ENCODE measurements at places on chromosomes 12 and 14.

DNA sequence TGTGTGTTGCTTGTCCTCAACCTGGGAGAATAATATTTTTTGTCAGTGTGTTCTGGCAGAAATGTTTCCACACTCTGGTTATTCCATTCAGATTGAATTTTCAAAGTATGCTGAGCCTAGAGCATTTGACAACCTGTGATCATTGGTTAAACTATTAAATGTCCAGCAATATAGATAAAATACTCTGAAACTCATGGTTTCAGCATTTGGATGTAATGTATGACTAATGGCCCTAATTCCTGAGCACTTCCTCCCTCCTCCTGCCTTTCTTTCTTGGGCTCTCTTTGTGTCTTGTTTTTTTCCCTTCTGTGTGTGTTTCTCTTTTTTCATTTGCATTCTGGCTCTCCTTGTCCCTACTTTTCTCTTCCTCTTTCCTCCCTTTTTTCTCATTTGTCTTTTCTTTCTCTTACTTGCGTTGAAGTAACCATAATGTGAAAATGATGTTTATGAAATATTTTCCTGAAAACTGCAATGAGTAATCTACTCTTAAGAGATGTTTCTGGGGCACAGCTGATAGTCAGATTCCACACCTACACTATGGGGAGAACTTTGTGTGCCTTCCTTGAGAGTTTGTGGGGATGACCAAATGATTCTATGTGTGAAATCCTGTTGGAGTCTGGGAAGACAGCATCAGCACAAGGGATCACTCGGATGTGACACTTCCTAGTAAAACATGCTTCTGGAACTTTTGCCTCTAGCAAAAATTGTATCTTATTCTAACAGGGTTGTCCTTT, 74.6 kb downstream of the FRMD6 start:
- no peak for DNase-seq

GRCh38 chr12:3140284-3140683, 63.1 kb downstream of the TSPAN9 start:
- DNase-seq: no peak

GRCh38 chr12:21541773-21542172, 15.7 kb downstream of the SPX start:
- peak; percentile 8 for DNase-seq

- no peak for DNase-seq
These were observed 2.0 kb downstream of the CSRNP2 start for GRCh38 chr12:51081421-51081820.

GRCh38 chr14:35879151-35879648, 53.1 kb downstream of the BRMS1L start:
- DNase-seq: no peak

DNA sequence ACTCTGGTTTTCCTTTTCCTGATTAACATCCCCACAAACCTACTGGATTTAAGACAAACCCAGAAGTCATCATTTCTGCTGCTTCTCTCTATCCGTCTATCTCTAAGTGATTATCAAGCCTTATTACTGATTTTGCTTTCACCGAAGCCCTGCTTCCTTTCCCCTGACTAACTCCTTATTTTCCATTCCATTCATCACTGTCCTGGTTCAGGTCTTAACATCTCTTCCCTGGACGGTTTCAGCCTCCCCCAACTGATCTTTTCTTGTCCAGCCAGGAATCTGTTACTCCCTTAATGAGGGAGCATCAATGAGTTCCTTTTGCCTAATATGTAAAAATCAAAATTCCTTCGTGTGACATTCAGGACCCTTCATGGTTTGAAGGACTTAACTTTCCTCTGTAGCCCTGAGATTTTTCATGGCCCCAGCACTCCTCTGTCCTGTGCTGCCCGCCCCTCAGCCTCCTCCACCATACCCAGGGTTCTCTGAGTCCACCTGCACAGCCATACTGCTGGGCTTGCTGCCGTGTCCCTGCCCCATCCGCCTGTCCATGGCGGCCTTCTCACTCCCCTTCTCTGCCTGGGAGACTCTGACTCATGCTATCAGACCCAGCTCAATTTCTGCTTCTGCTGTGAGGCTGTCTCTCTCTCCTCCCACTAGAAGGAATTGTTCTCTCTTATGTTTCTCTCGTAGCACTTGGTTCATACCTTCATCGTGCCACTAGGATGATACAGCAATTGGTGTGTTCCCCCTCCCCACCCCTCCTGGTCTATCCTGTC, 167.8 kb upstream of the HIF1A start:
- DNase-seq: no peak

GRCh38 chr12:62728741-62729140, 206.2 kb downstream of the PPM1H start:
- no peak for DNase-seq

- no peak for DNase-seq
These were observed 113.7 kb upstream of the KITLG start for GRCh38 chr12:88693837-88694445.

GRCh38 chr14:101119830-101120571, 216.5 kb upstream of the RTL1 start:
- DNase-seq: no peak

GRCh38 chr14:105148604-105149145, 19.9 kb downstream of the JAG2 start:
- DNase-seq: no peak

GRCh38 chr12:54197431-54197909, 8.7 kb upstream of the SMUG1 start:
- no peak for DNase-seq

DNA sequence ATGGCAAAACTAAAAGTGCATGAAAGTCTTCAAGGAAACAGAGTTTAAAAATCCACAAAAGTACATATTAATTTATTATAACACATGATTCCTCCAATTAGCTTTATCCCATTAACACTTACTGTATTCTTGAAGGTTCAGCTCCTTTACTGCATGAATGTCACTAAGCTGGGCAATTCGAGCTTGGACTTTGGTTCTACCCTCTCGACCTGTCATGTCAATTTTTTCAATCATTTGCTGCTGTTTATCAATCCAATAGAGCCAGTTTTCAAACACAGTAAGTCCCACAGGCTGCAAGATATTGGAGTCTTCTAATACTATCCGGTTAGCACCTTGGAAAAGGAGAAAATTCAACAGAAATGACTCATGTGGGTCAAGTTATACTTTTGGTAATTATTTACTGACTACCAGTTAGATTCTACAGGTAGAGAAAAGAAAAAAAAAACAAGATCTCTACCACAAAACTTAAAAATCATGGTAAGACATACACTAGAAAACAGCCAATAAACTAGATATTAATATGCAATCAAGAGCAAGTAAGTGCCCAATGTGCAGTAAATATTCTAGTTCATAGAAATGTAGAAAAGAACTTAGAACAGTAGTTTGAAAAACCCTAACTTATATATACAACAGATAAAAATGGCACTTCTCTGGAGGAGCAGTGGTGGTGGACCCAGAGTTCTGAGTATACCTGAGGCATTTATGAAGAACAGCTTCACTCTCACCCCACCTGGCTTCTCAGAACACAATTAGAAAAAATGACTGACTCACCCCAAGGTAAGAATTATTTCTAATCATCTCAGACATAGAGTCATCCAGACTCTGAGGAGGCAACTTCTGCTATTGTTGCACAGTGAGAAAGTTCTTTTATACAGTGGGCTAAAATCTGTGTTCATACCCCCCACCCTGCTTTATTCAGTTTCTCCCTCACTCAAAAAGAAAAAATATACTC, 67.7 kb downstream of the BCL2L14 start:
- DNase-seq: no peak

- DNase-seq: no peak
These were observed 65.6 kb upstream of the FERMT2 start for GRCh38 chr14:53016491-53016890.

DNA sequence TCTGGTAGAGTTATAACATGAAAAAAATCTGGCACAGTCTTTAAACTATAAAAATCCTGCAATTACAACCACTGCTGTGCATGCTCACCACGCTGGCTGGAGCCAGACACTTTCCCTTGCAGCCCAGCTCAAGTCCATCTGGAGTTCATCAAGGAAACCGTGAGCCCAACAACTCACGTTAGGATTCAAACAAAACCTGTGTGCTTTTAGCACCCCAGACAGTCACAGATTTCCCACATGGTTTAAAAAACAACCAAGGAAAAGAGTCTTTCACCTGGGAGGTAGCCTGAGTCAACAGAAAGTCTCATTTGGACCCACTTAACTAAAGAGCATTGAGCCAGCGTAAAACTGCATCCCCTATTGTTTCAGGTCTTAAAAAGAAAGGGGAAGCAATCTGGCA, 4.7 kb downstream of the LRIG3 start:
- no peak for DNase-seq

- peak; percentile 60 for DNase-seq
These were observed 73.8 kb downstream of the KIAA0586 start for GRCh38 chr14:58501214-58501816.

DNA sequence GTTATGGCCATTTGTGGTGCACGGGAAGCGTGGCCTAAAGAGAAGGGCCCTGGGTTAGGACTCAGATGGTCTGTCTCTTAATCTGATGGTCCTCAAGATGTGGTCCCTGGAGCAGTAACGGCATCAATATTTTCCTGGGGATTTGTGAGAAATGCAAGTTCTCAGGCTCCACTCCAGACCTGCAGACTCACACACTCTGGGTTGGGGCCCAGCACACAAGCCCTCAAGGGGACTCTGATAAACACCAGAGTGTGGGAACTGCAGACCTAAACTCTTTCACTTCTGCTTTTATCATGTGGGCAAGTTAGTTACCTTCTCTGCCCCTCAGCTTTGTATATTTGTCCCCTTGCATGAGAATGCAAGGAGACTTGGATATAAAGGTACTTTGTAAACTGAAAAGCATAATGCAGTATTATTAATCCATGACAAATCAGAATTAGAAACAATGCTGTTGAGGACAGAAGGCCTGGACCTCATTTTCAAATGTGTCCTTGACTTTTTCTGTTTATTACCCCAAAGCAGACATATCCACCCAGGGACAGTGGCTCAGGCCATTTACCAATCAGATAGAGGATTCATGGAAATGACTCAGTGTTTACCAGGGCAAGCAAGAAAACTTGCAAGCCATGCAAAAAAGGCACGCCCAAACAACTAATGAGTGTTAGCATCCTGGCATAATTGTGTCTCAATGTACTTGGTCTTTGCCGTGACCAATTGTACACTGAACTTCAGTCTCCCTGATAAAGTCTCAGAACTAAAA, 157.0 kb downstream of the ASCL1 start:
- DNase-seq: no peak

DNA sequence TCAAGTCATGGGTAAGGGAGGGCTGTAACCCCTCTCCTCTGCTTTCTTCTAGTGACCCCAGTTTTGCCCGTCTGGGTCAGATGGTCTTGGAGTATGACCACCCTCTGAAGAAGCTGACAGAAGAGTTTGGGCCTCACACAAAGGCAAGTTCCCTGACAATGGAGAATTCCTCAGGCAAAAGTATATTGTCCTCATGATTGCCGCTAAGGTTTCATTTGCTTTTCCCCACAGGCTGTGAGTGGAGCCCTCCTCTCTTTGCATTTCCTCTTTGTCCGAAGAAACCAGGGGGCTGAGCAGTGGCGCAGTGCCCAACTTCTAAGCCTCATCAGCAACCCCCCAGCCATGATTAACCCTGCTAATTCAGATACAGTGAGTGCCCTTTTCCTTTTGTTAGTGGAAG, 12.1 kb downstream of the NCKAP1L start:
- DNase-seq: no peak

DNA sequence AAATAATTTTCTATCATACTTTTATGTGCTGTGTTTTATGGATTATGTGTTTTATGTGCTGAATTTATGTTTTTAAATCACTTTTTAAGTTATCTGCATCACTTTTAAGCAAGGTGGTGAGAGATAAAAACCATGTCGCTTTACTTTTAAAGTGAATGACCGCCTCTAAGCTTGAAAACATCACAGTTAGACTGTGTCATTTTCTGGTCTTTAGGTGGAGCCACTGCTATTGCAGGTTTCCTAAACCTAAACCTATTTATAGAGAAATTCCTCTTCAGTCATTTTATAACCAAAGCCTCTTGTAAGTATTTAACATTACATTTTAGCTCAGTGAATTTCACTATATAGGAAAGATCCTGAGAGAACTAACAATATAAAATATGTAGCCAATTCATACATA, 21.0 kb upstream of the MDM2 start:
- DNase-seq: no peak

GRCh38 chr14:69808919-69809808, 12.1 kb upstream of the SLC10A1 start:
- DNase-seq: peak; percentile 16

DNA sequence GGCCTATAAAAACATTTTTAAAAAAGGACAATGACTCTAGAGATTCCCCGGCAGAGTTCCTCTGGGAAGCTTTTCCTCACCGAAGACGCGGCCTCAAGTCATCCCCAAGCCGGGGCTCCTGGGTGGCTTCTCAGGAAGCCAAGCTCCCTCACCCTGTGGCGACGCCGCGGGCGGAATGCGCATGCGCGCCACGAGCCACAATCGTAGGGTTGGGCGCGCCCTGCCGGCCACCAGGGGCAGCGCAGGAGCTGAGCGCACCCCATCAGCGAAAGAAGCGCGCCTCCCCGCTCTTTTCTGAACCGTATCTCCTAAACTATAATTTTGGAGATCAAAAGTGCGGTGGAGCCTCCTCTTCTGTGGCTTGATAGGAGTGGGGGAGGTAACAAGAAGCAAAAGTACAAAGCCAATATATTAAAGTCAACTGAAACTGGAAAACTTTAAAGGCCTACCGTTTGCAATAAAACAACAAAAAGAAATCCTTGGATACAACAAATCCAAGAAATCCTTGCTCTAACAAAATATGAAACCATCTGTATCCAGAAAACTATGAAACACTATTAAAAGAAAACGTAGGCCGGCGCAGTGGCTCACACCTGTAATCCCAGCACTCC, 17.4 kb upstream of the CHFR start:
- DNase-seq: no peak

GRCh38 chr14:64400829-64401459, 12.8 kb downstream of the MTHFD1 start:
- DNase-seq: no peak
